ENCODE measurements at places on chromosomes 1 and 21.

DNA sequence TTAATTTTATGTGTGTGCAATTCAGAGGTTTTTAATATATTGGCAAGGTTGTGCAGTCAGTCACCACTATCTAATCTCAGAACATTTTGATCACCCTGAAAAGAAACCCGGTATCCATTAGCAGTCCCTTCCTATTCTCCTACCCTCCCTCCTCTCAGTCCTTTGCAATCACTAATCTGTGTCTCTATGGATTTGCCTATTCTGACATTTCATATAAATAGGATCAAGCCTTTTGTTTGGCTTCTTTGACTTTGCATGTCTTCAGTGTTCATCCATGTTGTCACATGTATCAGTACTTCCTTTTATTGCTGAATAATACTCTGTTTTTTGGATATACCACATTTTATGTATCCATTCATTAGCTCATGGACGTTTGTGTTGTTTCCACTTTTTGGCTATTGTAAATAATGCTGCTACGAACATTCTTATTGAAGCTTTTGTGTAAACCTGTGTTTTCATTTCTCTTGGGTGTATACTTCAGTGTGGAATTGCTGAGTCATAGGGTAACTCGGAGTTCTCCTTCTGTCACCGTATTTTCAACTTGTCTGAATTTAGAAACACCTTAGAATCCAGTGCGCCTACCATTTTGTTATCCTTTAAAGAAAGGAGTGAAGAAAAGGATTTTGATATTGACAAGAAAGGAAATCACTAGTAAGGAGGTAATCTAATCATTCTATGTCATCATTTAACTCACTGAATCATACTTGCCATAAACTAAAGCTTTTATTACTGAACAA lies 3.4 kb downstream of the CEP85 start:
- no peaks in the 10 kb centered on the region for H3K36me3 ChIP-seq
- H3K27ac ChIP-seq, result no peak overlapping the region
- H3K4me3 ChIP-seq, result no peak overlapping the region
- H3K27me3 ChIP-seq, result no peaks in the 10 kb centered on the region
- no peak for DNase-seq

- H3K4me1 ChIP-seq, result no peaks in the 10 kb centered on the region
- H3K27me3 ChIP-seq, result no peaks in the 10 kb centered on the region
- H3K27ac ChIP-seq, result no peak overlapping the region
- no peak overlapping the region for H3K4me3 ChIP-seq
Measured at GRCh38 chr1:212915245-212916091, 34.9 kb upstream of the VASH2 start.

DNA sequence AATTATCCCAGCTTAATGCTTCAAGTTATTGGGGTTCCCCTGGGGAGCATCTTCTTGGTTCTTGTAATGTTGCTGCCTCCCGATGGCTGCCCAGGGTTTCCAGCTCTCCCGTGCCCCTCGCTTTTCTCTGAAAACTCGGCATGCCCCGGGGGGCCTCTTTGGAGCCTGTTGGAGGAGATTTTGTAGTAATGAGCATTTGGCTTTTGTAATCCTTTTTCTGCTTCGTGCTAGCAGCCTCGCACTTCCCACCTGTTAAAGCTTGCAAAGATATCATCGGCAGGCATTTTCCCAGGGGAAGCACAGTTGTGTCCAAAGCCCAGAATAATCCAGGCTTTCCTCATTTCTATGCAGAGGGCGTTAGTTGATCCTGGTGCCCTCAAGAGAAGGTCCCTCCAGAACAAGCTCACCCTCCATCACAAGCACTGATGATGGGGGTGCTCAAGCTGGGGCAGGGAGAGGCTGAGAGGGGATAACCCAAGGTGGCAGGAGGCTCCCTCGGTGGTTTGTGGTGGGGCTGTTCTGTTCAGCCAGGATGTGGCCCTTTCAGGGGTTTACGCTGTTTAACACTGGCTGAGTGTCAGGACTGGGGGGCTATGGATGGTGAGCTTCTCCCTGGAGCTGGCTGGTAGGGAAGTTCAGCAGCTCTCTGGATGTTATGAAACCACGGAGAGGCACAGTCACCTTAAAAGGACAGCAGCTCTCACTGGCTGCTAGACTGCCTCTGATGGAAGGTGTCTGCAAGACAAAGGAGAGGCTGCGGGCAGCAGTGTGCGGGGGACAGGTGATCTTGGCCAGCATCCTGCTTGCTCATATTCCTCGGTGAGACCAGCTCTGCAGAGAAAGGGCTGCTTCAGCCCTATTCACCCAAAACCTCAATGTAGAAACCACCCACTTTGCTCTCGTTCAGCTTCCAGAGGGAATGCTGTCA lies 477.1 kb upstream of the VAMP3 start:
- H3K27me3 ChIP-seq, result no peaks in the 10 kb centered on the region

- no peak for DNase-seq
- H3K27me3 ChIP-seq, result no peaks in the 10 kb centered on the region
- no peaks in the 10 kb centered on the region for H3K36me3 ChIP-seq
- no peak overlapping the region for H3K27ac ChIP-seq
- no peak overlapping the region for H3K4me3 ChIP-seq
Measured at GRCh38 chr21:38142224-38142623, 114.6 kb upstream of the KCNJ15 start.

GRCh38 chr1:211704543-211704942 lies 29.1 kb upstream of the NEK2 start:
- H3K36me3 ChIP-seq, result no peaks in the 10 kb centered on the region
- no peaks in the 10 kb centered on the region for H3K27me3 ChIP-seq
- no peak for DNase-seq
- H3K27ac ChIP-seq, result no peak overlapping the region

DNA sequence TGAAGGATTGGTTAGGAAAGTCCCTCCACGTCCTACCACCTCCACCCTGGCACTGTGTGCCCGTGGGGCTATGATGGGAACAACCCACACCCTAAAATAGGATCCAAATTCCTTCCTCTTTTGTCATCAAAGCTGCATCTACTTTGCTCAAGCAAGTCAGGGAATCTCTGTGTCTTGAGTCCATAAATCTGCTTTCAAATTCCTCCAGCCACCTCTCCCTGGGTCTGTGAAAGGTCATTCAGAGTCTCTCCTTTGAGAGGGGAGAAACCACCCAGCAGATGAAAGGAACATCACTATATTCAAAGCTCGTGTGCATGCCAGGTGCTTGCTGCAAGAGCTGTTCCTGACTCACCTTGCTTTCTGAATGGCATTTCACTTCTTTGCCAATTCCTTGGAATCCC lies 243.6 kb downstream of the TM2D1 start:
- no peaks in the 10 kb centered on the region for H3K4me1 ChIP-seq
- H3K27me3 ChIP-seq, result no peaks in the 10 kb centered on the region
- H3K4me3 ChIP-seq, result no peak overlapping the region
- H3K36me3 ChIP-seq, result no peaks in the 10 kb centered on the region
- no peak overlapping the region for H3K27ac ChIP-seq

- H3K36me3 ChIP-seq, result no peaks in the 10 kb centered on the region
- H3K27me3 ChIP-seq, result no peaks in the 10 kb centered on the region
- no peak for DNase-seq
- H3K27ac ChIP-seq, result no peak overlapping the region
- no peaks in the 10 kb centered on the region for H3K4me1 ChIP-seq
- H3K4me3 ChIP-seq, result no peak overlapping the region
Measured at GRCh38 chr1:63675420-63675931, 82.3 kb downstream of the PGM1 start.

All from upper lobe of left lung (tissue), 6 donors.